ENCODE measurements at places on chromosomes 7 and 10. TPM values are rescaled to one million over a fixed set of nuclear protein-coding genes. Genes with fewer than 3 reads are reported as not detected.

DNA sequence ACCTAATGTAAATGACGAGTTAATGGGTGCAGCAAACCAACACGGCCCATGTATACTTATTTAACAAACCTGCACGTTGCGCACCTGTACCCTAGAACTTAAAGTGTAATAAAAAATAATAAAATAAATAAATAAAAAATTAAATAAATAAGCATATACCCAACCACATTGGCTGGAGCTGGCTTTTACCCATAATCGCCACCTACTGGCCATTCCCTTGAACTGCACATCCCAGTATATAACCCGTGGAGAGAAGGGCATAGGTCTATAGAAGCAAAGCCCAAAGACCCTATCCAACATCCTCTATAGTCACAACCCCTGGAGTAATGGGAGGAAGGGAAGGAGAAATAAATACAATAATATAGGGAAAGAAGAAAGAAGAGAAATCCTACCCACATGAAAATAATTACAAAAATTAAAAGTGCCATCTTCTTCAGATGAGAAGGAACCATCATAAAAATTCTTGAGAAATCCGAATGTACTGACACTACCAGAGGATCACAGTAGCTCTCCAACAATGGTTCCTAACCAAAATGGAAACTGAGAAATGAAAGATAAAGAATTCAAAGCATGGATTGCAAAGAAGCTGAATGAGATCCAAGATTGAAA lies 65.6 kb downstream of the TWIST1 start:
- DNase-seq, result no peak

ANXA8L1 gene
- not detected for total RNA-seq

NRP1 gene
- 0.47 TPM for total RNA-seq

DKK1 gene
- not detected for total RNA-seq

GRCh38 chr10:33052915-33053810 lies 95.1 kb upstream of the ITGB1 start:
- DNase-seq, result no peak

Measured in T-helper 17 cell (primary cell).